Brain pericyte (primary cell): ENCODE measurements at places on chromosomes 16 and 17.

- DNase-seq: no peak
These were observed 8.6 kb upstream of the ABCA9 start for GRCh38 chr17:69069226-69069750.

- DNase-seq: no peak
These were observed 12.1 kb downstream of the CD300A start for GRCh38 chr17:74478420-74479100.

DNA sequence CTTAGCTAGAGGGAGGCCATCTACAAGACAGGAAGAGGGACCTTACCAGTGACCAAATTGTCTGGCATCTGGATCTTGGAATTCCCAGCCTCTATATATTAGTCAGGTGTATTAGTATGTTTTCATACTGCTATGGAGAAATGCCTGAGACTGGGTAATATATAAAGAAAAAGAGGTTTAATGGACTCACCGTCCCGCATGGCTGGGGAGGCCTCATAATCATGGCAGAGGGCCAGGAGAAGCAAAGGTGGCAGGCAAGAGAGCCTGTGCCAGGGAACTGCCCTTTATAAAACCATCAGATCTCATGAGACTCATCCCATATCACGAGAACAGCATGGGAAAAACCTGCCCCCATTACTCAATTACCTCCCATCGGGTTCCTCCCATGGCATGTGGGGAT, 500.2 kb downstream of the SHISA9 start:
- DNase-seq: no peak

- no peak for DNase-seq
These were observed 4.9 kb downstream of the IRX6 start for GRCh38 chr16:55328611-55329569.

GRCh38 chr17:50035421-50035879, 20.5 kb upstream of the ITGA3 start:
- DNase-seq: no peak

GRCh38 chr16:345772-346171, 6.8 kb downstream of the AXIN1 start:
- no peak for DNase-seq

- DNase-seq: no peak
These were observed 196.6 kb downstream of the UTP18 start for GRCh38 chr17:51456942-51457341.

GRCh38 chr17:82200743-82201497, 11.7 kb downstream of the CCDC57 start:
- no peak for DNase-seq

GRCh38 chr17:68291836-68292688, 767 bp downstream of the ARSG start:
- no peak for DNase-seq

- DNase-seq: no peak
These were observed 13.0 kb downstream of the PITPNC1 start for GRCh38 chr17:67390006-67390645.

GRCh38 chr17:42114118-42114517, 1.6 kb upstream of the DHX58 start:
- DNase-seq: no peak

- DNase-seq: no peak
These were observed 3.9 kb downstream of the VPS35L start for GRCh38 chr16:19559242-19559910.

- no peak for DNase-seq
These were observed 198.2 kb upstream of the CHMP6 start for GRCh38 chr17:80793421-80793820.

GRCh38 chr17:28858801-28859355, 4.1 kb downstream of the ERAL1 start:
- DNase-seq: no peak

DNA sequence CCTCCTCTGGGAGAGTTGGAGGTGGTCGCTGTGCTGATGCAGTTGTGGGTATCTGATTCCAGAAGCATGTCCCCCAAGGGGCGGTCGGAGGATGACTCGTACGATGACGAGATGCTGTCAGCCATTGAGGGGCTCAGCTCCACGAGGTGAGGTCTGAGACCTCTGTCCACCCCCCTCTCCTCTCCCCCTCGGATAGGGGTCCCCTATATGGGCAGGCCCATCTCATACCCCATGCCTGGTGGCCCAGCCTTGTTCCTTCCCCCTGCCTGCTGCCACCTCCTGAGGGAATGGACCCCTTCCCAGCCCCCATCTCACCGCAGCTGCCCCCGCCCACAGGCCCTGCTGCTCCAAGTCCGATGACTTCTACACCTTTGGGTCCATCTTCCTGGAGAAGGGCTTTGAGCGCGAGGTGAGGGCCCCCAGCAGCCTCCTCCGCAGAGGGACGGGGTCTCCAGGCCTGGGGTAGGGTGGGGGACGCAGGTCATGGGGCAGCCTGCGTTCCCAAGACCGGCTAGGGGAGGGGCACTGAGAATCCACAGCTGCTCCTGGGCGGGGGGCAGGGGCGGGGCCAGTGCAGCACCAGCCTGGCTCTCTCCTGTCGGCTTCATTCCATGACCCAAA, 39.2 kb downstream of the ADCY7 start:
- DNase-seq: no peak

- no peak for DNase-seq
These were observed 8.9 kb upstream of the TMEM220 start for GRCh38 chr17:10738521-10739258.

GRCh38 chr17:18327093-18327492, 12.0 kb downstream of the SMCR8 start:
- no peak for DNase-seq

- DNase-seq: no peak
These were observed 29.9 kb downstream of the CIBAR2 start for GRCh38 chr16:85082173-85083050.

- DNase-seq: no peak
These were observed 214.3 kb downstream of the IRX3 start for GRCh38 chr16:54072237-54072636.

- peak; percentile 79 for DNase-seq
These were observed 16.0 kb upstream of the RASD1 start for GRCh38 chr17:17511881-17512858.

GRCh38 chr17:21283482-21284318, 811 bp upstream of the MAP2K3 start:
- DNase-seq: no peak

GRCh38 chr17:52986056-52986662, 827.6 kb upstream of the CA10 start:
- no peak for DNase-seq

DNA sequence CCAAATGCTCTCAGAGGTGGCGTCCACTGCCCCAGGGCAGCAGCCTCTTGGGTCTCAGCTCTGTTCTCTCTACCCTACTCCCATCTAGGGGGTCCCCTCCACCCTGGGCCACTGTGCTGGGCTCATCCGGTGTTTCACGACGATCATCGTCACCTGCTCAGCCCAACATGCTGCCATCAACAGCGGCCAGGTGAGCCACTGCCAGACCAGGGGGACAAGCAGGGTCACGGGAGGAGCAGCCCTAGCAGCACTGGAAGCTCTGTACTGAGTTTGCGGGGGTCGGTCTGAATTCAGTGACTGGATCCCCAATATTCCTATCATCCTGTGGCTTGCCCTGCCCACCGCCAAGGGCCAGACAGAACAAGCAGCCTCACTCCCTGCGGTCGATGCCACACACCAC, 16.0 kb downstream of the ALOX12B start:
- no peak for DNase-seq

GRCh38 chr17:35129973-35130351, 8.5 kb downstream of the FNDC8 start:
- DNase-seq: no peak

DNA sequence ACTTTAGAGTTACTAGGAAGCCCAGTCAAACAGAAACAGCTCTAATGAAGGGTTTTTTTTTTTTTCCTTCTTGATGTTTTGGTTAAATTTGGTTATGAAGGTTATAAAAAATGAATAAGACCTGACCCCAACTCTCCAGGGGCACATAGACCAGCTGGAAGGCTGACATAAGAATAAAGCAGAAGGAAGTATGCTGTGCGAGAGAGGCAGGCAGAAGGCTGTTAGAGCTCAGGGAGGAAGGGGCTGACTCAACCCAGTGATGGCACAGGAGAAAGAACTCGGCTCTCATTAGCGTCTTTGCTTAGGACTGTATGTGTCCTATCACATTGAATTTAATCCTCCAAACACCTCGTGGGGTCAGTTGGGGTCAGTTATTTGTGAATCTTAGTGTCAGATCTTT, 474.6 kb downstream of the PMP22 start:
- DNase-seq: peak; percentile 33

GRCh38 chr16:85781695-85782370, 17.5 kb downstream of the EMC8 start:
- DNase-seq: no peak

DNA sequence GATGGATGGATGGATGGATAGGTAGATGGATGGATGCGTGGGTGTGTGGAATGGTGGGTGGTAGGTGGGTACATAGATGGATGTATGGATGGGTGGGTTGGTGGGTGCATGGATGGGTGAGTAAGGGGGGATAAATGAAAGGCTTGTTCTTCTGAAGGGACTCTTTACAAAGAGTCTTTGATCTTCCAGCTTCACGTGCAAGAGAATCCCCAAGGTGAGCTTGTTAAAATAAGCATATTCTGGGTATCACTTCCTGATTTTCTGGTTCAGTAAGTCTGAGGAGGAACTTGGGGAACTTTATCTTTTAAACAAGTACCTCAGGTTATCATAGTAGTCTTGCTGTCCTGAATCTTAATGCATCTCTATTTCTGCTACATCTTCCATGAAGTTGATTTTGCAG, 639.1 kb downstream of the MAF start:
- DNase-seq: no peak

DNA sequence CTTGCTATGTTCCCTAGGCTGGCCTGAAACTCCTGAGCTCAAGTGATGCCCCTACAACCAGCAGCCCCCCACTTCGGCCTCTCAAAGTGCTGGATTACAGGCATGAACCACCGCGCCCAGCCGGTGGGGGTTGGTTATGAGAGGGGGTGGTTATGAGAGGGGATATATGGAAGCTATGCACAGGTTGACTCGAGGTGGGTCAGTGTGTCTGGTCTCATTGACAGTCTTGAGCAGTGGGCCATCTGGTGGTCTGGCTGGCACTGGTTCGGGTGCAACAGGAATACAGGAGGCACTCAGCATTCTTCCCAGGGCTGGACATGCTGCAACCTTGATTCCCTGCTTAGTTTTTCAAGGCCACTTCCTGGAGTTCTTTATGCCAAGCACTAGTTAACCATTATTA, 5.6 kb upstream of the STX1B start:
- DNase-seq: no peak

DNA sequence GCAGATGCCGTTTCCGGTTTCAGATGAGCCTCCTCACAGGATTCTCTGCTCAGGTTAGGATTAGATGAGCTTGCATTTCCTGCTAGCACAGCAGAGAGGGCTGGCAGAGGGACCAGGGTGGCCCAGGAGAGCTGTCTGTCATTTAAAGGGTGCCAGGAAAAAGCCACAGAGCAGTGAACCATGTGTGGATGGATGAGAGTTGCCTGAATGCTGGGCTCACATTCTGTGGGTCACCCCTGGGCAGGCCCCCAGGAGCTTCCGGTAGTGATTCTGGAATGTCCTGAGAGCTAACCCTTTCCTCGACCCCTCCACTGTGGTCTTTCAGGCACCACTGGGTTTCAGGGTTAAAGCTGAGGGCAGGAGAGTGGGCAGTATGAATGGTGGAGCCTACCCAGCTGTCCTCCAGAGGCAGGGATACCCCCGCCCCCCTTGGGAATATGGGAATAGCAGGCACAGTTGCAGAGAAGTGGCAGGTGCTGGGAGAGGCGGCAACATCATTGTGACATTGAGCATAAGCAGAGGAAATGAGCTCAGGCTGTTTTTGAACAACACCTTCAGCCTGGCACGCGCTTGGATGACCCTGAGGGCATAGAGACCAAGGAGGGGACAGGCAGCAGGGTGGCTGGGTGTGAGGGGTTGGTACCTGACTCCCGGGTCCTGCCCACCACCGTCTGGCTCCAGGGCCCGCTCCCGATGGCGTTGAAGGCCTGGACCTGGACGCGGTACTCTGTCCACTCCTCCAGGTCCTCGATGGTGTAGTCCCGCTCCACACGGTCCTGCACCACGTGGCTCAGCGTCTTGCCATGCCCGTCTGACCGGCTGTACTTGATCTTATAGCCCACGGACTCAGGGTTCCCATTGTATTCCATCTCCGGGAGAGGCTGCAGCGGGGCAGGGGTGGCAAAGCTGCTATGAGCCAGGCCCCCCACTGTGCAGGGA, 83.0 kb upstream of the CDC42EP4 start:
- no peak for DNase-seq

GRCh38 chr16:89899879-89900481, 18.7 kb upstream of the MC1R start:
- no peak for DNase-seq

DNA sequence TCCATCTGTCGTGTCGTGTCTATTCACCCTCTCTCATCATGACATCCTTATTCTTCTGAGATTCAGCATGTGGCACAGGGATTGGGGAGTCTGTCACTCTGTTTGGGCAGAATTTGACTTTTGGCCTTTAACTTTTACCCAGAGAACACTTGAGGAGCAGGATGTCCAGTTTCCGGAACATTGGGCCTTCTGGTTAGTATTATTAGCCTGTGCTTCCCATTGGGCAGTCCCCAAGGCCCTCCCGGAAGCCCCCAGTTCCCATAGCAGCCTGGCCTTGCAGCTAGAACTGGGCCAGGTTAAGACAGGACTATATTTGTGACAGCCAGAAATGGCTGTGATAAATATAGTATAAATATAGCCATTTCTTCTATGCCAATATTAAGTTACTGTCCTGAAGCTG, 9.6 kb downstream of the SCN4A start:
- DNase-seq: no peak
